ENCODE measurements at places on chromosomes 2 and 18.

DNA sequence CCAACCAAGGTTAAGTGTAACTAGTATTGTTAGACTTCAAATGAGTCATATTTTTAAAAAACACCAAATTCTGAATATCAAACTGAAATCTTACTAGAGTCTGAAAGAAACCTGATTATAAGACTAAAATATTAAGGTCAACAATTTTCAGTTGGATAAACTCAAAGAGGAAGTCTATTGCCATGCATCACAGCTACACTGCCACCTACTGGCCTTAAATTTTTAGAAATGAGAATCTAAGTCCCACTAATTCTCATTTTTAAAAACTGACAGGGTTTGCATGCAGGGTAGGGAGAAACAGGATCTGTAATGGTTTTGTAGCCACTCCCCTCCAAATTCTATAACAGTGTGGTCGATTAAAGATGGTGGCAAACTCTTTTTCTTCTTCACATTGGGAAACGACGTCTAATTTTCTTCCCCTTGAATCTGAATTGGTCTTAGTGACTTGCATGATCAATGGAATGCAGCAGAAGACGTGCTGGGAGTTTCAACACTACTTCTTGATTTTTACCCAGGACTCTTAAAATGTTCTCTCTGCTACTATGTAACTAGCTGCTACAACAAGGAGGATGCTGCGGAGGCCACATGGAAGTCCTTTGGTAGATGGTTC, 176.1 kb upstream of the SESTD1 start:
- peak; percentile 48 for DNase-seq

- DNase-seq: no peak
Observed at GRCh38 chr2:176122683-176123410, at the start of gene HOXD9. TSS of gene HOXD9 (plus strand) at chr2:176122719. CDS start at chr2:176122769, 50 bp downstream.

- DNase-seq: no peak
Observed at GRCh38 chr18:697800-698199, 14.6 kb downstream of the ENOSF1 start.

GRCh38 chr2:125004106-125004800, 979.2 kb downstream of the CNTNAP5 start:
- no peak for DNase-seq

GRCh38 chr2:76274160-76274559, 563.4 kb upstream of the GCFC2 start:
- DNase-seq: no peak

DNA sequence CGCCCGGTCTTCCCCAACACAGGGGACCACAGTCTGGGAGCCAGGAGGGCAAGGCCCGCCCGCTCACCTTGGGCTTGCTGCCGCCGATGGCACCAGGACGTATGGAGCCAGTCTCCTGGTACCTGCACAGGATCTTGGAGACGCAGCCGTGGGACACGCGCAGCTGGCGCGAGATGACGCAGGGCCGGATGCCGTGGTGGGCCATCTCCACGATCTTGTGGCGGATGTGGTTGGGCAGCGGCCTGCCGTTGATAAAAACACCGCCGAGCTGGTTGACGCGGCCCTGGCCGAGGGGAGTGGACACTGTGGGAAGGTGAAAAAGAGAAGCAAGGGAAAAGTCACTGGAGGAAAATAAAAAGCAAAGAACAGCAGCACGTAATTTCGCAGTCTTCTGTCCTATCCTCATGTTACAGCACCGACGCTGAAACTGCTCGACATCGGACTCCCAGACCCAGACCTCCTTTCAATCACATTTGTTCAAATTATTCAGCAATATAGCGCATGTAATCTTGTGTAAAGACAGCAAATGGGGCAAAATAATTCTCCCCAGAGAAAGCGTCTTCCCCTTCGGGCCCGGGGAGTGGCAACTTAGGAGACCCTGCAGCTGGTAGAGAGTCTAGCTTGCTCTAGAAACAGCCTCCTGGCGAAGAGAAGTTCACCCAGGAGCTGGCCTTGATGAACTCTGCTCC, 1.7 kb downstream of the PAX3 start:
- no peak for DNase-seq

DNA sequence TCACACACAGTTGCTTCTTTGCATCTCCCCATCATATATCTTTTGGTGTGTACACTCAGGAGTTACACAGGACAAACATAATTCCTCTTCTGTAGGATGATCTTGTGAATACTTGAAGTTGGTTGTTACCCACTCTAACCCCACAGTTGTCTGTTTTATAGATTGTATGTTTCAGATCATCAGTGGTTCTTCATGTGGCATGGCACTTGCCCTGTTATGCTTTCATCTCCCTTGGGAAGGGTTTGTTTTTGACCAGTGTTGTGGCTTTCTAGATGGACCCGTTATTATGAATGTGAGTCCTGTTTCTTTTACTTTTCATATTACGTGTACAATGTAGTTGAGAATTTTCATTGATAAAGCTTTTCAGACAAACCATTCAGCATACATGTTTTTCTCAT, 82.0 kb downstream of the ZNF407 start:
- no peak for DNase-seq

- no peak for DNase-seq
Observed at GRCh38 chr18:46226461-46226860, 122.3 kb downstream of the HAUS1 start.

DNA sequence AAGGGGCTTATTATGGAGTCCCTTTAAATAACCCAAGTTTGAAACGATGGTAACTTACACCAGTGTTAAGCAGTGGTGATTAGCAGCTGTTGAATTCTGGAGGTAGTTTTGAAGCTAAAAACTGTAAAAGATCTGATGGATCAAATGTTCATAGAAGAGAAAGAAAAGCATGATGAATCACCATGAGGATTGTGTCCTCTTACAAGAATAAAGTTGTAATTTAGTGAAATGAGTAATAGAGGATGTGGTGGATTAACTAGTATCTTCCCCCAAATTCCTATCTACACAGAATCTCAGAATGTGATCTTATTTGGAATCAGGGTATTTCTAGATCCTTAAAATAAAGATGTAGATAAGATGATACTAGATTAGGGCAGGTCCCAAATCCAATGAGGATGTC, 1138.2 kb upstream of the TMEFF2 start:
- no peak for DNase-seq

DNA sequence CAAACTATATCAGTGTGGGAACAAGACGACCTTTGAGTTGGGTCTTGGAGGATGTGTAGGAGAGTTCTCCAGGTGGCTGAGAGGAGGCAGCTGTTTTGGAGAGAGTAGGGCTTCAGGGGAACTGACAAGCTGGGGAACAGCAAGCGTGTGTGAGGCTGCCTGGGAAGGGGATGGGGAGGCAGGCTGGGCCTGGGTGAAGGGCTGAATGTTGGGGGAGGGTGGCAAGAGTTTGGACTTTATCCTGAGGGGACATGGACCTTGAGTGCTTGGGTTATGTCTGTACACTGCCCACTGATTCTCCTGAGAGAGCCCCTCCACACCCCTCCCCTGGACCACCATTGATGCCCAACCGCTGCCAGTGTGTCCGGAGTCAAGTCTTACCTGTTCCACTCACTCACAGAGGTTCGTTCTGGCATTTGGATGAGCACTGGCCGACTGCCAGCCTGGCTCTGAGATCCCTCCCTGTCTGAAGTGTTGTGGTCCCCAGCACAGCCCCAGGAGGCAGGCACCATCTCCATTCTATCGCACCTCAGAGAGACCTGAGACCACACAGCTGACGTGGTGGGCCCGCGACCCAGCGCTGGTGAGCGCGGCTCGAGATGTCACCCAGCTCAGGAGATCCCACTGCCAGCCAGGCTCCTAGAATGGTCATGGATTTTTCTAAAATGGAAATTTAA, 59.5 kb downstream of the DCDC2C start:
- no peak for DNase-seq

DNA sequence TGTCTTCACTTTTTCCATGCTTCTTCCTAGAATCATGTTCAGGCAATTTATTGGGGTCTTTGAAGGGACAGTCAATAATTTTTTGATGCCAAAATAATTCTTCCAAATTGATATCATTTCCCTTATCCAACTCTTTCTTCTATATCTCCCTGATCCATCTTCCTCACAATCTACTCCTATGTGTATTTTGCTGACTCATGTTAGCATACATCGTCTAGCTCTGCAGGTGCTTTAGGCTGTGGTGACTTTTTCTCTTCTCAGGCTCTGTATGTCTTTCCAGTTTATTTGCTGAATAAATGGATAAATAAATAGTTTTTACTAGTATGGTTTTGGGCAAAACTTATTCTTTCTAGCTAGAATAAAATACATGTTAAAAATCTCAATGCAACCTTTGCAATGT, 1650.9 kb upstream of the TMEFF2 start:
- DNase-seq: no peak

- no peak for DNase-seq
Observed at GRCh38 chr2:145041706-145042105, 521.8 kb upstream of the ZEB2 start.

DNA sequence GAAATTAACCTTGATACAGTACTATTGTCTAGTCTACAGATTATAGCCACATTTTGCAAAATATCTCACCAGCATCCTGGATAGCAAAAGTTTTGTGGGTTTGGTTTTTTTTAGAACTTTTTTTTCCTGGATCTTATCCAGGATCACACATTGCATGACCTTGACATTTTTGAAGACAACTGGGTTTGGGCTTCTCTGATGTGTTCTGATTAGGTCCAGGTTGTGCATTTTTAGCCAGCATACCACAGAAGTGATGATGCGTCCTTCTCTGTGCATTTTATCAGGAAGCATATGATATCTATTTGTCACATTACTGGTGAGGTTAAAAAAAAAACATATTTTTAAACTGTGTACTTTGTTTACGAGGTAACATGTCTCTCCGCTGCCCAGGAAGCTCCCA, 221.0 kb upstream of the OSR1 start:
- no peak for DNase-seq

GRCh38 chr18:8816816-8817215, 111.5 kb downstream of the MTCL1 start:
- no peak for DNase-seq

GRCh38 chr18:35042389-35043071, 1.3 kb downstream of the MAPRE2 start:
- peak; percentile 89 for DNase-seq

DNA sequence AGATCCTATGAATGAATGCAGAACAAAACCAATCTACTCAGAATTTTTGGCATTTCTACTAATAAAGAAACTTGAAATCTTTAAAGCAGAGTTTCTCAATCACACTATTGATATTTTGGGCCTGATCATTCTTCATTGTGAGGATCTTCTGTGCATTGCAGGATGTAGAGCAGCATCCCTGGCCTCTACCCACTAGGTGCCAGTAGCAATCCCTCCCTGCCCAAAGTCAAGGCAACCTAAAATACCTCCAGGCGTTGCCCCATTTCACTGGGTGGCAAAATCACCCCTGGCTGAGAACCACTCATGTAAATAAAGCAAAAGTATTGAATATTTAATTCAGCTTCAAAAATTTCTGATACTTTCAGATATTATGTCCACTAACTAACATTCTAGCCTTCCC, 213.0 kb downstream of the SP3 start:
- DNase-seq: no peak

DNA sequence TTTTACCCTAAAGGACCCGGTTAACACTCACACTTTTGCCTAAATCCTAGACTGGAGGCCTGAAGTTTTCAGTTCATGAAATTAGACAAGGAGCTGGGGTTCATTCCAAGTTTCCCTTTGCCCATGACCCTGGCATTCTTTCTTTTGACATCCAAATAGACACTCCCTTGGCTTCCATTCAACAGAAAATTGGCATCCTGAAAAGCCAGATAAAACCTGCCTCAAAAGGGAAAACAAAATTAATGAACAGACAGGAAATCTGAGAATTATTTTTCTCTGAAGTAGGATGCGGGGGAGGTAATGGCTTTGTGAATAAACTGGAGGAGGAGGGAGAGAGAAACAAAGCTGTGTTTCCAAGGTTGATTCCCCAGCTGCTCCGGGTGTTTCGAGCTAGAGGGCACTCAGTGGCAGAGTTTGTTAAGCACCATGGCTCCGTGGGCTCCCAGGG, 41.0 kb downstream of the SPP2 start:
- no peak for DNase-seq

GRCh38 chr2:177164584-177165052, 48.0 kb upstream of the HNRNPA3 start:
- peak; percentile 89 for DNase-seq

- no peak for DNase-seq
Observed at GRCh38 chr18:45012286-45012685, 331.6 kb downstream of the SETBP1 start.

GRCh38 chr2:218908721-218909619, 28.3 kb downstream of the WNT10A start:
- peak; percentile 71 for DNase-seq

All from erythroblast (primary cell).